ENCODE measurements at places on chromosomes 3 and 15.

DNA sequence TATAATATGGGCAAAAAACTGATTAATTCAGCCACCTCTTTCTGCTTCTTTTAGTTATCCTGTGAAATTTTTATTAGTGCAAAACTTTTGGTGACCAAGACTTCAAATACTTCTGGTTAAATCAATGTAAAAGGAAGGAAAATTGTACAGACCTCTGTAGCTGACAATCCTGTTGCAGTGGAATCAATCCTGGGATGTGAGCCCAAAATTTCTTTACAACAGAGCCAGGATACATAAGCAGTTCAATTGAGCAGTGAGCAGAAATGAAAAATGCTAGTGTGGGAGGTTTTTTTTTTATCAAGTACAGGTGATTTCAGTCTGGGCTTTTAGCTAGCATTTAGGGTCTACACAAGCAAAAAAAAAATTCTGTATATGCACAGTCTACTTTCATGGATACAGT is 398.0 kb downstream of the OTOL1 start:
- no peak for DNase-seq

DNA sequence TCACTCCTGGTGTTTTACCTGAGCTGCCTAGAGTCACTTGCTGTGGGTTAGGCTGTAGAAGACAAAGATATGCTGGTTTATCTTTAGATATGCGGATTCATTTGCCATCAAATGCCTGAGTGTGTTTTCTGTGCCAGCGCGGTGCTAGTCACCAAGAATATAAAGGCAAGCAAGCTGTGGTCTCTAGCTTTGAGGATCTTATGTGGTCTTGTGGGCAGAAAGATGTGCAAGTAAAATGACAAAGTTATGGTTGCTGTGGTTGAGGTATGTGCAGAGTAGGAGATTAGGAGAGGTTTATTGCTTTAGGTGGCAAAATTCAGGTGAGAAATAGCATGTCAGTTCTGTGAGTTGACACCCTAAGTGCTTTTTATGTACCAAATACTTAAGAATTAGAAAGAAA is 94.2 kb downstream of the CGNL1 start:
- no peak for DNase-seq

GRCh38 chr3:119401069-119401468 is 62.3 kb downstream of the TMEM39A start:
- DNase-seq, result no peak

DNA sequence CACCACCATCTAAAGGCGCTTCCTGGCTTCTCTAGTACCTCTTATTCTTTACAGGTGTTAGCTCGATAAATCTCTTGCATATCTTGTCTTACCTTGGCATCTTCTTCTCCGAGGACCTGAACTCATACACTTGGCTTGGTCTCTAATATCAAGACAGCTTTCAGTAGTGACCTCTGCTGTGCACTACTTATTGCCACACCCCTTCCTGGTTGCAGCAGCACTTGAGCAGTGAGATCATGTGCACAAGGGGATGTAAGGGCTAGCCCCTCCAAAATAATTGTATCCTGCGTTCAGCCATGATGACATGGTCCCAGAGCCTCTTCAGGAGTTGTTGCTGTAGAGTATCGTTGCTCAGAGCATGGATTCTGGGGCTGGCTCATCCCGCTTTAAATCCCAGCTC is 1.3 kb upstream of the PLA1A start:
- DNase-seq, result no peak

DNA sequence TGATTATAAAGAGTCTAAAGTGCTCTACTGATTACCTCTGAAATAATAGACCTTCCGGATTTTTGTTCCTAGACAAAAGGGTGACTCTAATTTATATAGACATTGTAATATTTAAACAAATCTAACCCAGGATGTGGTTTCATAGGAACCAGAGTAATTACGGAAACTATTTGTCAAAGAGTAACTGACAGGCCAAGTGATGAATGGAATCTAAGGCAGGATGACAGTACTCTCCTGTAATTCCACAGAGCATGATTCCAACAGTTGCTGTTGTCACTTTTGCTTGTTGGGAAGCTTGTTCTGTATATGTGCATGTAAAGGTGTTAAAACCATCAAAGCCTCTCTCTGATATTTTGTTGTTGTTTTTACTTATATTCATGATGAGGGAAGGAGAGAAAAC is 1141.0 kb downstream of the IGSF11 start:
- no peak for DNase-seq

- DNase-seq, result no peak
Measured at GRCh38 chr3:41608347-41608746, 353.6 kb downstream of the ULK4 start.

DNA sequence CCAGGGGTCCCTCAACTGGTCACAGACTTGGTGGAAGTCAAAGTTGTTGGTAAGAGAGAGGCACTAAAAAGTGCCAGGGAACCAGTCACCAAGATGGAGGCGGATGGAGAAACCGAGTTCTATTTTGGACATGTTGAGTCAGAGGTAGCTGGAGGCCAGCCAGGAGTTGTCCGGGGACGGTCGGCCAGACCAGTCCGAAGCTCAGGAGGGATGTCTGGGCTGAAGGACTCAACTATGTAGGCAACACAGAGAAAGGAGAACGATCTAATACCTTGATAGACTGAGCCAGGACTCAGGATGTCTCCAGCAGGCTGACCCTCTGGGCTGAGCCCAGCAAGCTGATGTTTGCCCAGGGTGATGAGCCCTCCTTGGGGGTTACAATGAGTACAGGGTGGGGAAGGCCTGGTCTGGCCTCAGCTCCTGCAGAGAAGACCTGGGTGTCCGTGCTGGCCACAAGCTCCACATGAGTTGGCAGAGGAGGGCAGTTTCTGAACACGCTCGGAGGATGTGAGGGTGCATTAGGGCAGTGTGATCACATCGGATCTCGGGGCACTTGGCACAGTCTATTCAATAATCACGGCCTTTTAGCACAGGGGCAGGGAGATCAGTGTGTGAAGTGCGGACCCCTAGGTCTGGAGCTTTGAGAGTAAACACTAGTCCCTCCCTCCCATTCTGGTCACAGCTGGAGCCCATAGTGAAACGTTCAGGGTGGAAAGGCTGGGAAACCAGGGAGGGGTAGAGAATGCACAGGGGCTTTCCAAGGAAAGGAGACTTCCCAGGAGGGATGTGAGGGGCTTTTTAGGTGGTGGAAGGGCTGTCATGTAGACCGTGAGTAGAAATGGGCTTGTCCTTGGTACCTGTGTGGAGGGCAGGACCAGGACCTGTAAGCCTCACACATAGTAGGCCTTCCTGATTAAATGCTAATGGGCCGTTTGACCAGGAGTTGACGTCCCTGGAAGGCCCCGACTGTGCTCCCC is 111.9 kb downstream of the ETFA start:
- DNase-seq, result no peak

DNA sequence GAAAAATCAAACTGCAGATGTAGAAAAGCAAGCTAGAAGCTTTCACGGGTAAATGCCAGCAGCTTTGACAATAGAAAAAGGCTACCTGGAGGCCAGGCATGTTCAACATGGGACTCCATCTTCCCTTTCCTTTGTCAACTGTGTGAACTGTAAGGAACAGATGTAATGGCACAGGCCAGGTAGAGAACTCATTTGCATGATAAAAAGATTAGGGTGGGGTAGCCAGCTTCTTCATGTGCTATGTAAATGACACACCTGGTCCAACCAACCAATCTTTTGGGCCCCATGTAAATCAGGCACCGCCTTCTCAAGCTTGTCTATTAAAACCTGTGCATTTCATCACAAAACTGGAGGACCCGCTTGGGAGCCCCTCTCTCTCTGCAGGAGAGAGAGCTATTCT is 686.5 kb upstream of the GOLIM4 start:
- DNase-seq, result no peak

- no peak for DNase-seq
Measured at GRCh38 chr15:101613130-101614000, 38.8 kb downstream of the TM2D3 start.

DNA sequence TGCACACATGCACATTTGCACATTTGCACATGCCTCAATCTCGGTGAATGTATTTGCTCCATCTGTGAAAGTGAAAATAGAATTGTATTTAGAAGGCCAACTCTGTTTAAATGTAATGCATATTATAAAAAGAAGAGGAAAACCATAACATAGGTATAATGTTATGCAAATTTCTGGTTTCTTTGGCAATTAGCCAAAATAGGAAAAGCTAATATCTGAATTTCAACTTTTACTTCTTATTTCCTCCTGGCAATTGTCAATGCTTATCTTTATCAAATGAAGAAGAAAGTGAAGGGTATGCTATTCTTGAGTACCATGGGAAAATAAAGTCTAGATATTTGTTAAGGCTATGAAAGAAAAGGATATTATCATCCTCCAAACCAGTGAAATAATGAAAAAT is 76.7 kb upstream of the SLC2A2 start:
- DNase-seq, result no peak

DNA sequence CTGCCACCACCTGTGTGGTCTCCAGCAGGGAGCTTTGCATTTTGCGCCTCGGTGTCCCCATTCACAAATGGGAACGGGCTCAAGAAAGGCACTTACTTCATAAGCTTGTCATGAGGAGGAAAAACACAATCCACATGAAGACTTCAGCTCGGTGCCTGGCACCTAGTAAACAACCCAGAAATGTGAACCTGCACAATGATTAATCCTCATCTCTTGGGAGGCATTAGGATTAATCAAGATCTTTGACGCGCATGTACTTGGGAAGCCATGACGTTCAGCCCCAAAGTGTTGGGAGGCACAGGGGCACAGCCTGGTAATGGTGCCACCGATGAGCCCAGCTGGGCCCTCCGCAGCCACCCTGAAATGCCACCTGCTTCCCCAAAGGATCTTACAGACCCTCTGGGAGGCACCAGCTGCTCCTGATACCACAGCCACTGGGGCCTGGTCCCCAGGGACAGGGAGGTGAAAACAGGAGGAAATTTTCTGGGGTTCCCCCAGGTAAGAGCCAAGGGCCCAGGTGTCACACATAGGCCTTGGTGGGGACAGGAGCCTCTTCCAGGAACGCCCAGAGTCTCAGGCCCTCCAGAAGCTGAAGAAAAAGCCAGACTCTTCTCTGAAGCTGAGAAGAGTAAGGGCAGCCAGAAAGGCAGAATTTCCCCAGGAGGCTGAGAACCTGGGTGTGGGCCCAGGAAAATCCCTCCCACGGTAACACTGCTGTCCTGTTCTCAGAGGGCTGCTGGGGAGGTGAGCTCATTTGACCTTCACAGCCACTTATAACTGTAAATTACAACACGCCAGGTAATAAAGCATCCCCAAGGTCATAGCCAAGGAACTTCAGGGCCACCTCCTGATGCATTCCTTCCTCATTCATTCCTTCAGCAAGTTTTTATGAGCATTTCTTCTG is 507.5 kb downstream of the SHQ1 start:
- no peak for DNase-seq

DNA sequence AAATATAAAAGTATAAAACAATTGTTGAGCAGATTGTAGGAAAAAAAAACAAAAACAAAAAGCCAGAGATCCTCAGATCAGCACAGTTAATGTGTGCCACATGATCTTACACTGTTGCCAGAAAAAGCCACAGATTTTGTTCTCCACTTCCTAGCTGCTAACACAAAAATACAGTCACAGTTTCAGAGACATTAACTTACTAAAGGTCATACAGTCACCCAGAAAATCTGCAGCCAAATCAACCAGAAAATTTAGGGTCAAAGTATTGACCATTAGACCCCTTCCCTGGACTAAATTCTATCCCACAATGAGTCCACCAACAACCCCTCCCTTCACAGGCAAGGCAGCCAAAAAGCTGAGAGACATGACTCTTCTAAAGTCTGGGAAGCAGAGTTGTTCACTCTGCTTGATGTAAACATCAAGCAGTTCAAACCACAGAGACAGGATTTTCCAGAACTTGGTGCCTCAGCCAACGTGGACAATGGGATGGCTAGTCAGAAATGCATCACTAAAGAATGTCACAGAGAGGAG is 59.1 kb downstream of the SST start:
- no peak for DNase-seq

Data from stimulated activated CD4-positive, alpha-beta T cell treated with anti-CD3 and anti-CD28 coated beads, Interleukin-15, amount 100 ng/mL, for 1 hour (primary cell).